ENCODE measurements at places on chromosomes 16 and 17.

DNA sequence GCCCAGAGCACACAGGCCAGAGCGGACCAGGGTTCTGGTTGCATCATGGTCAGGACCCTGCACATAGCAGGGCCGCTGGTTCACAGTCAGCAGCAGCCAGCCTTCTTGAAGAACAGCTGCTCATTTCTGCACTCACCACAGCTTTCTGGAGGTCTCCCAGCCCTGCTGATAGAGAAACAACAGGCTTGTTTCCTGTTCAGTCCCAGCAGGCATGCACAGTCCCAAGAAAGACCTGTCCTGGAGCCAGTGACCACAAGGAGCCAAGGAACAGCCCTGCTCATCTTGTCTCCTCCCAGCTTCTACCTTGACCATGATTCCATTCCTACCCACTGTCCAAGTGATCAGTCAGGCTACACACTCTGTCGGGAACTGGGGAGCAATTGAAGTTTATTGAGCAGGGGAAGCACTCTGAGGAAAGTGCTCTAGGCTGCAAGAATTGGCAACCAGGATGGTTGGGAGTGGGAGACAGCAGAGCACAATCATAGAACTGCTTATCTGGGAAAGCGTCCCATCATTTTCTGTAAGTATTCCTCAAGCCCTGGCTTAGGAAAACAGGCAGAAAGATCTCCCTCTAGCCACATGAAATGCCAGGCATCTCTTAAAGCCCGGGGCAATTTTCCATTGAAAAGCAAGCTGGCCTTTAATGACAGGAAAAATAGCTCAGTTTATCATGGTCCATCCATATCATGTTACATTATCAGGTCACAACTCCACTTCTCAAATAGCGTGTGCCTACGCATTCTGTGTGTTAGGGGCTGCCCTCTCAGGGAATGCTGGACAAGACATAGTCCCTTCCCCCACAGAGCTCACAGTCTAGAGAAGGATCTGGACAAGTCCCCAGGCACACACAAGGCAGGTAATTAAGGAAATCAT lies 155.4 kb upstream of the FOXF1 start:
- H3K4me1 ChIP-seq, result no peaks in the 10 kb centered on the region
- no peak for DNase-seq
- no peaks in the 10 kb centered on the region for H3K36me3 ChIP-seq
- H3K4me3 ChIP-seq, result no peak overlapping the region

DNA sequence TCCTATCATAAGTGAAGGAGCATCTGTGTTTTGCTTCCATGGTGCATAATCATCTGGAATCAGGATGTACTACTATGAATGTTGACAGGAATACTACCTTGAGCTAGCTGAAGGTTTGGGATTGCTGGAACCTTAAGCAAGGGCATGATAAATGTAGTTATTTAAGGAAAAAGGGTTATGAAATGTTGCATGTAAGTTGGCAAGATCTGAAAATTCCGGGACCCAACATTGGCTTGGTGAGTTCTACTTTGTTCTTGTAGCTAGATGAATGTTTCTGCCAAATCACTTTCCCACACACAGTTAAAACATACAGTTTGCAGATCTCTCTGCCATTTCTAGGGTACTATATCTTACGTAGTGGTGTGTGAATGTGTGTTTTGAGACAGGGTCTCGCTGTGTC lies 13.6 kb downstream of the RHOT1 start:
- H3K4me1 ChIP-seq, result peaks cover 11% of the 10 kb centered on the region
- H3K4me3 ChIP-seq, result no peak overlapping the region
- no peak overlapping the region for H3K27ac ChIP-seq
- no peak for DNase-seq
- H3K36me3 ChIP-seq, result no peaks in the 10 kb centered on the region

- H3K27me3 ChIP-seq, result no peaks in the 10 kb centered on the region
- no peaks in the 10 kb centered on the region for H3K4me1 ChIP-seq
- no peak within 1 kb of the TSS for H3K4me3 ChIP-seq
- no peak for DNase-seq
- no peak within 1 kb of the TSS for H3K27ac ChIP-seq
Observed at GRCh38 chr16:24845726-24846547, at the start of gene SLC5A11. Gene SLC5A11 (plus strand): TSS chr16:24845963. CDS start chr16:24858644, 12,681 bp downstream.

DNA sequence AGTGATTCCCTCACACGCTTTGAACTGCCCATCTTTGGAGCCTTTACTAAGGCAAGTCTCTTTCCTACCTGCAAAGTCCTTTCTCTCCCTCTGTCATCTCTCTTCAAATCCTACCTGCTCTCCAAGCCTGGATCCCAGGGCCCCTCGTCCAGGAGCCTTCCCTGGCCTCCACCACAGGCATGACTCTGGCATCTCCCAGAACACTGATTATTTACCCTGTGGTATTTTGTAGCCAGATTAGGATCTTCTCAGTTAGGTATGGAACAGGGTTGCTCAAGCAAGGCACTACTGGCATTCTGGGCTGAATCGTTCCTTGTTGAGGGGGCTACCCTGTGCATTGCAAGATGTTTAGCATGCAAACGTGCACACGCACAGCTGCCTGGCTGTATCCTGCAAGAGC lies 31.9 kb upstream of the POLR3E start:
- no peak overlapping the region for H3K27ac ChIP-seq
- H3K27me3 ChIP-seq, result no peaks in the 10 kb centered on the region

- no peak overlapping the region for H3K27ac ChIP-seq
- H3K4me1 ChIP-seq, result no peaks in the 10 kb centered on the region
- H3K36me3 ChIP-seq, result peaks cover 16% of the 10 kb centered on the region
- no peaks in the 10 kb centered on the region for H3K27me3 ChIP-seq
- no peak for DNase-seq
- H3K4me3 ChIP-seq, result no peak overlapping the region
Observed at GRCh38 chr17:528253-528652, 175.6 kb upstream of the RPH3AL start.

DNA sequence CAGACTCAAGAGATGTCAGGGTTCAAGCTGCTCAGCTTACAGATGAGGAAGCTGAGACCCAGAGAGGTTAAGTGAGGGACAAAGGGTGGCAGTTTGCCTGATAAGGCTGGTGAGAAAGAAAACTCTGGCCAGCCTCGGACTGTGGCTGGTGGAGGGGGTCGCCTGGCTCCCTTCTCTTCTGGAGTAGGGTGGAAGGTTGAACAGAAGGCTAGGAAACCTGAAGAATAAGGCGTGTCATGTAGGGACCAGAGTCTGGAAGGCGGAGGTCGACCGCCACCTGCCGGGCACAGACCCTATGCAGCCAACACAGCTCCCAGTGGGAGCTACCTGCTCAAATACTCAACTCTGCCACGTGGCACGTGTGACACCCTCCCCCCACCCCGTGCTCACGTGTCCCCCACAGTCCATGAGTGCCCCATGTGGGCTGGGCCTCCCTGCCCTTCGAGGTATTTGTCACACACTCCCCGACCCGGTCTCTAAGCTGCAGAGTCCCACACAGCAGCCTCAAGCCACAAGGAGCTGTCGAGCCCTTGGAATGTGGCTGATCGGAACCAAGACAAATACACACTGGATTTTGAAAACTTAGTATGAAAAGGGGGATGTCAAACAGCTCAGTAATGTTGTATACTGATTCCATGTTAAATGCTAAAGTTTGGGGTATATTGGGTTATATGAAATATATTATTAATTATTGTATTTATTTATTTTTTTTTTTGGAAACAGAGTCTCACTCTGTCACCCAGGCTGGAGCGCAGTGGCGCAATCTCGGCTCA lies 11.8 kb downstream of the HID1 start:
- no peak overlapping the region for H3K27ac ChIP-seq
- DNase-seq, result no peak
- peaks cover 35% of the 10 kb centered on the region for H3K36me3 ChIP-seq
- no peak overlapping the region for H3K4me3 ChIP-seq

DNA sequence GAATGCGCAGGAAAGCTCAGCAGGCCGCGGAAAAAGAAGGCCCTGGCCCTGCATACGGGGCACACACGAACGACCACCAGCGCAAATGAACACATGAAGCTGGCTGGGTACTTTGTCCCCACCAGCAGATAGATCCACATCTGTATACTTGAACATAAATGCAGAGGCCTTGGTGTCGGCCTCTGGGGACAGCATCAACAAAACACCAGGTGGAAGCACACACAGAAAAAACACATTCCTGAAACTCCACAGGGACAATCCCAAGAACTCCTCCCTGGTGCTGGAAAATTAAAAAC lies 606 bp upstream of the ZBTB4 start:
- H3K27ac ChIP-seq, result peak overlapping the region; percentile 99
- no peak for DNase-seq
- peak overlapping the region; percentile 97 for H3K4me3 ChIP-seq
- peaks cover 16% of the 10 kb centered on the region for H3K4me1 ChIP-seq

All from pancreas (tissue), 10 donors.